CD4-positive, alpha-beta memory T cell (primary cell): ENCODE measurements at places on chromosomes 12 and 14.

GRCh38 chr12:131061041-131061806, 107.5 kb downstream of the ADGRD1 start:
- no peak for DNase-seq

- no peak for DNase-seq
Measured at GRCh38 chr14:52776816-52777215, 14.6 kb downstream of the GNPNAT1 start.

DNA sequence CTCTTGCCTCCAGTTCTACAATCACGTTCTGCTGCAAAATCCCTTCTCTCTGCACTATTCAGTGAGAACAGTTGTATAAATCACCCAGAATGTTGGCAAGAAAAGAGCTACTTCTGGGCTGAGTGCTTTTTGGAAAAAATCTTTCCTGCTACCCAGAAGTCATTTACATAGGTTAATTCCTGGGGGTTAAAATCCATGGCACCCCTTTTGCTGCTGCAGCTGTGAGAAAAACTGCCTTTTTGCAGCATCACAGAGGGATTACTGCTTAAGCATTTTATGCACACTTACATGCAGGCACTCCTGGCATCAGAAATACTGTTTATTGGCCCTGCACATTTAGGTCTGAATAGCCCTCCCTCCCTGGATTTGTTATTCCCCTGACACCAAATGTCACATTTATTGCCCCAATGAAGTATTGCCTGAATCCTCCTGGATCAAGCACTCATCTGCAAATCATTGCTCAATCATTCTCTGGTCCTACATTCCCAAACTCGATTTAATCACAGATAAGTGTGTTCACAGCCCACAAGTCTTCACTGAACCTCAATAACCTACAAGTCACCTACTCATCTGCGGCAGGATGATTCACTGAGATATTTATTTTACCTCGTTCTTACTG, 43.1 kb upstream of the CCDC196 start:
- DNase-seq, result no peak

- DNase-seq, result peak; percentile 62
Measured at GRCh38 chr14:106556665-106557289, 1030.4 kb downstream of the TMEM121 start.

DNA sequence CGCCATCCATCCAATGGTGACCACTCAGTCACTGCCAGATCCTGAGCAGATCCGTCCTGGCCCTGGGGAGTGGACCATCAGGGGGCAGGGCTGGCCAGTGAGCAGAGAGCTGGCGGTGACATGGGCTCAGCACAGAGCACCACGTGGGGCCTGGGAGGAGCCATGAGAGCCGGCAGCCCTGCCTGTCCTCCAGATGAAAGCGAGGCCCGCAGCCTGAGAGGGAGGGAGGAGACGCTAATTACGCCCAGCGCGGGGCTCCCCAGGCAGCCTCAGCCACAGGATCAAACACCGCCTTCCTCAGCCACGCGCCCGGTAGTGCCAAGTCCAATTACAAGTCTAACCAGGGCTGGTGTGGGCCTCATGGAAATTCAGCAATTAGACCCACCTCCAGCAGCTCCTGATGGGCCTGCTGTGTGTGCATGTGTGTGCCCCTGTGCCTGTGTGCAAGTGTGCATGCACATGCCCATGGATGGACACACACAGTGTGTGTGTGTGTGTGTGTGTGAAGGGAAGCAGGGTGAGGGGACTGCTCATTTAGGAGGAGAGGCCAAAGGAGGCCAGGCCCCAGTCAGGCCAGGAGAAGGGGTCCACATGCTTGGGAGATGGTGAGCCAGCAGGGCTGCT, 68.0 kb downstream of the KIF26A start:
- no peak for DNase-seq

DNA sequence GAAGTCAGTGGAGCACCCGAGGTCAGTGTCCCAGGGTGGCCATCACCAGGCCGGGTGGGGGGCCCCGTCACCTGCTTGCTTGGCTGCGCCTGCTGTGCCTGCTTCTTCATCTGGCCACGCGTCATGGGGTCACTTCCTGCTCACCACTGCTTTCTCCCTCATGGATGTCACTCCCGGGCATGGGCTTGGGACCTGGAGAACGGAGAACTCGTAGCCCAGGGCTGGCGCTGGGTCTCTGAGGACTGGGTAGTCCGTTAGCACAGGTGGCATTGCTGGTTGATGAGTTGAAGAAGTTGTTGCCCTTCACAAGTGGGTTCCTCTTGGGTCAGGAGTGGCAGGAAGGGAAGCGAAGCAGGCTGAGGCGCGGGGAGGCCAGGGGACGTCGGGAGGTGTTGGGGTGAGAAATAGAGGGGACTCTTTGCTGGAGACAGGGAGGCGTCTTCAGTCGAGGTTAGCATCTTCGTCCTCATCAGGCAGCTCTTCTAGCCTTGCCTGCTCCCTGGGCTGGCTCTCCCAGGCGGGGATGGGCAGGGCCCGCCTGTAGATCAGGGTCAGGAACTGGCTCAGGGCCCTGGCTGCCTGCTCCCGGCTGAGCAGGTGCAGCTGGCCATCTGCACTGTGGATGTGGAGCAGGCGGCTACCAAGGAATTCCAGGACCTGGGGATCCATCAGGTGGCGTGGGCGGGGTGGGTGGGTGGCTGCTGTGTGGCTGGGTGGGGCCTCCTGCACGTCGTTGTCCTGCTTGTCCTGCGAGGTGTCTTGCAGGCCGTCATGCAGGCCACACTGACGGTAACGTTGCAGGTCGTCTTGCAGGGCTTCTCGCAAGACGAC, 23.0 kb downstream of the RTL1 start:
- no peak for DNase-seq

DNA sequence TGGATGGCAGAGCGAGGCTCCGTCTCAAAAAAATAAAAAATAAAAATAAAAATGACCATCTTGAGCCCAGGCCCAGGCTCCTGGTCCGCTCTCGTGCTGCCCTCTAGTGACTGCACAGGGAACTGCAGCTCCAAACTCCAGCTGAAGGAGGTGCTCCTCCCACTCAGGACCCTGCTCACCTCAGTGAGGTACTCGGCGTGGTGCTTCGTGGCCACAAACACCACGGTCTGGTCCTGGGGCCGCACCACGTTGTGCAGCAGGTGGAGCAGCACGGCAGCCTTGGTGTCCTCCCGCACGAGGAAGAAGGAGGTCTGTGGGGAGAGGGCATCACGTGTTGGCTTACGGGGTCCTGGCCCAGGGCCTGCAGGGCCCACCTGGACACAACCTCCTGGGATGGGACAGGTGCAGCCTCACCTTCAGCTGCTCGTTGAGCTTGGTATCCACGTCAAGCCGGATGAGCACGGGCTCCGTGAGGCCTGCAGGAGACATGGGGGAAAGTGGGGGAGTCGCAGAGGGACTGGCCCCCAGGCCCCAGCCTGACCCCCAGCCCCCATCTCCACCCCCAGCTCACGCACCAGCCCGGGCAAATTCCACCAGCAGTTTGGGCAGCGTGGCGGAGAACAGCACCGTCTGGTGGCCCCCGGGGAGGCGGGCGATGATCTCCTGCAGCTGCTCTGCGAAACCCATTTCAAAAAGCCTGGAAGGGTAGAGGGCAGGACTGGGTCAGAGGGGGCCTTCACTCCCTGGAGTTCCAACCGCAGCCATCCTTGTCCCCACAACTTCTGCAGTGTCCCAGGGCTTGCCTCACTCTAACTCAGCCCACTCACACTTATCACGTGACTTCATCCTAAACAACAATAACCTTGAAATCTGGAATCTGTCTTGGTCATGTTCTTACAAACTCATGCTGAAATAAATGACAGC, 10.6 kb downstream of the DDX54 start:
- peak; percentile 68 for DNase-seq

- DNase-seq, result no peak
Measured at GRCh38 chr12:49461221-49461620, 77.6 kb upstream of the KCNH3 start.

GRCh38 chr12:80954857-80955520, 17.3 kb upstream of the LIN7A start:
- no peak for DNase-seq

DNA sequence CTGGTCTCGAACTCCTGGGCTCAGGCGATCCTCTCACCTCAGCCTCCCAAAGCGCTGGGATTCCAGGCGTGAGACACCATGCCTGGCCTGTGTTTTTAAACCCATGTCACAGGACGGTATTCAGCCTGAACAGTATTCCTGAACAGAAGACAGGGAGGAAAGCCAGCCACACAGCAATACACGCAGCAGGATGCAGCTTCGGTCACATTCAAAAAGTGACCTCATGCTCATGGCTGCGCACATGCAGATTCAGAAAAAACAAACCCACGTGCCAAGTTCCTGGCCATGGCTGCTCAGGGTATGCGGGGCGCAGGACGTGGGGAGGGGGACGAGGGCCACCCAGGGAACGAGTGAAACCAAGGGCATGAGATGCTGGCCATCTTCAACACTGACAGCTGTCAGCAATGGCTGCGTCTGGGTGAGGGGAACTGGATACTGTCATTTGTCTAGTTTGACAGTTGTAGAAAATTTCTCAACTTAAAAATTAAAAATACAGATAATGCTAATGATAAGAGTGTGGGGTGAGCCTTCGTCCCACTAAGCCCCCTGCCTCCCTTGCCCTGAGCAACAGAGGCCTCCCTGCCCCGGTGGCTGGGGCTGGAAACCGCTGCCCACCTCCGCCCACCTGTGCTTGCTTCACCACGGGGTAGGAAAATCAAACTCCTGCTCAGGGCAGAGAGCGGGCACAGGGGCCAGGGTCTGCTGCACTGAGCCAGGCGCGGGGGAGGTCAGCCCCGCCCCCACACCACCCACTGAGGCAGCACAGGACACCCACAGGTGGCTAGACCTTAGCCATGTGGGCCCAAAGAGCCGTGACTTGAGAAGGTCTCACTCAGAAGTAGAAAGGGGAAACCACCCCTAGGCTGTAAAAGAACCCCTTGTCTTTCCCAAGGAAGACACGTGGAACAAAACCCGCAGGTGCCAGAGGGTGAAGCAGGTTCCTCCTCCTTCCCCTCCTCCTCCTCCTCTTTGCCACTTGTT, 84.2 kb downstream of the SCARB1 start:
- DNase-seq, result no peak
